Non-pigmented ciliary epithelial cell (primary cell): ENCODE measurements at places on chromosomes 2 and 18.

DNA sequence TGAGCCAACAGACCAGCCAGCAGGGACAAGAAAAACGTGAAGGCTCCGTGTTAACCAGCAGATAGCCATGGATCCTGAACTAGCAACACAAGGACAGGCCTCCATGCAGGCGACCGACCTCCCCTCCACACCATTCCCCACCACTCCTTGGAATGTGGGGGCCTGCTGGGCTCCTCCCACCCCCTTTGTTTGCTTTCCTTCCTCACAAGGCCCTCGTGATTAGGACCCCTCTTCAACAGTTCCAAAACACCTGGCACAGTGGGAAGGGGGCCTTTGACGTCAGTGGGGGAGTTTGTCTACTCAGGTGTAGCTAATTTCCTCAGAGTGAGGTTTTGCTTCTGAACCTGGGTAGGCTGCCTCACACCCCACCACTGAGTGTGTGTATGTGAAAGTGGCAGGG lies 37.8 kb downstream of the SLC14A2 start:
- no peak for DNase-seq

DNA sequence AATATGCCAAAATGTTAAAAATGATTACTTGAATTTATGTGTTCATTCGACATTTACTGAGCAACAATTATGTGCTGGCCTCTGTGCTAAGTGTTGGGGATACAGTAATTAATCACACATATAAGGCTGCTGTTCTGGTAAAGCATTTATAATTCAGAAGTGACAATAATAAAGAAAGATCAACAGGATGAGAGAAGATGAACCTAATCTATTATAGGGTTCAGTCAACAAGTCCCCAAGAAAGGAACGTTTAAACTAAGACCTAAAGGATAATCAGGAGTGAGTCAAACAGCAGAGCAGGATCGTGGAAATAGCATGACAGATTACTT lies 60.1 kb upstream of the COX7A2L start:
- no peak for DNase-seq

- no peak for DNase-seq
These were observed 12.7 kb upstream of the CDH19 start for GRCh38 chr18:66616523-66616983.

DNA sequence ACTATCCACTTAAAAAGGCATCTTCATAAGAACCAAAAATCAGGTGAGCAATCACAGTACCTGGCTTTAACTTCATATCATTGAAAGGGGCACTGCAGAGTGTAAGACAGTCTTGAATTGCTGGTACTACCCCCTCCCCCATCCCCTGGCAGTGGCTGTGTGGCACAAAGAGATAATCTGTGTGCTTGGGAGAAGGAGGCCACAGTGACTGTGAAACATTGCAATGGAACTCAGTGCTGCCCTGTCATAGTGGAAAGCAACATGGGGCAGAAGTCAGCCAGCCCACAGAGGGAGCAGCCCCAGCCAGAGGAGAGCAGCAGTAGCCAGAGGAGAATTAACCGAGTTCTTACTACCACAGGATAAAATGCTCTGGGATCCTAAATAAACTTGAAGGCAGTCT lies 45.3 kb upstream of the UGP2 start:
- DNase-seq, result no peak
